ENCODE measurements at places on chromosomes 7 and 10.

DNA sequence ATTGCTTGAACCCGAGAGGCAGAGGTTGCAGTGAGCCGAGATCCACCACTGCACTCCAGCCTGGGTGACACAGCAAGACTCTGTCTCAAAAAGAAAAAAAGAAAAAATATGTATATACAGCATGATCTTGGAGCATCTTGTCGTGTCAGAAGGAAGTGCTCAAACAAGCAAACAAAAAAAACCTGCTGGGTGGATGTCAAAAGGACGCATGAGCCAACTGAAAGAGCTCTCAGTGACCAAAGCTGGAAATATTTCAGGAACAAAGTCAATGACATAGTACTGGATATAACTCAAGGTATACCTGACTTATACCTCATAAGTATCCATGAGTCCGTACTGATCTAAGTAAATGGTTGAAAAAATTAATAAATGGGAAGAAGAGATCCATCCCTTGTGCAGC is 94.6 kb upstream of the ANLN start:
- DNase-seq = no peak

GRCh38 chr7:22811746-22812280 is 10.8 kb downstream of the TOMM7 start:
- DNase-seq = no peak

- DNase-seq = no peak
Observed at GRCh38 chr7:28729727-28730126, 228.4 kb downstream of the TRIL start.

DNA sequence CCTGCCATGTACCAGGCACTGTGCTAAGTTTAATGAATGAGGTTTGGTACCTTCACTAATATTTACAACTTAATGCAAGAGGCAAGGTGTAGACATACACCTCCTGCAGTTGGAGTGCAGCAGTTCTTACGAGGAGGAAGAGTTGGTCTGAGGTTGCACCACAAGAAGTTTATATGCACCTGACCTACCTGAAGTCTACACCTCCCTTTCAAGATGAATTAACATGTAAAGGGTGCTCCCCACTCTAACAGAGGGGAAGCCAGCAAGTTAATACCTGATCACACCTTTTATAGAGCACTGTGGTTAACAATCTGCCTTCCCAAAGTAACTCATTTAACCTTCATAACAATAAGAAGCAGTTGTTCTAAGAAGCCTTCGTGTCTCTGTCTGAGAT is 120.0 kb downstream of the LYZL1 start:
- DNase-seq = no peak

- no peak for DNase-seq
Observed at GRCh38 chr7:42070068-42070467, 166.9 kb downstream of the GLI3 start.

DNA sequence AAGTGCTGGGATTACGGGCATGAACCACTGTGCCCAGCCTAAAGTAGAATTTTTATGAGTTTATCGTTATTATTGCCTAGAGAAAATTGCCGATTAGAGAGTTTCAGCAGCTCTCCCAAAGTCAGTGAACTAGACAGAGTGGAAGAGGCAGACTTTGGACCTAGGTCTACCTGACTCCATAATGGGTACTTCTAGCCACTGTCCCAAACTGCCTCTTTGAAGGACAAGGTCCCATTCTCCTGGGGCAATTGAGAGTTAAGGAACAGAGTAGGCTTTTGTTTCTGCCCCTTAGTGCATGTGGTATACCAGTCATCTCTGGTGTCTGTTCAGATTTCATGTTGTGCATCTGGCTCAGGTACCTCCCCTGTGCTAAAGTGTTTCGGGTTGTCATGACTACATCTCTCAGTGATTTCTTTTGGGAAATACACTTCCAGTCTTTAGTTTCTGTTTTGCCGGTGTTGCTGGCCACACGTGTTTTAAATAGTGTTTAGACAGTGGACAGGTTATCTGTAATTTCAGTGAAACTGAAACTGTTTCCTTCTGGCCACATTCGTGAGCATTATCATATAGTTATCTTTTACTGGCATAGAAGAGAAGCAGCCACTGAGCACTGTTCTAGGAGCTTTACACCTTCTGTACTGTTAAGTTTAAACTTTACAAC is 4.7 kb downstream of the TMEM236 start:
- no peak for DNase-seq

DNA sequence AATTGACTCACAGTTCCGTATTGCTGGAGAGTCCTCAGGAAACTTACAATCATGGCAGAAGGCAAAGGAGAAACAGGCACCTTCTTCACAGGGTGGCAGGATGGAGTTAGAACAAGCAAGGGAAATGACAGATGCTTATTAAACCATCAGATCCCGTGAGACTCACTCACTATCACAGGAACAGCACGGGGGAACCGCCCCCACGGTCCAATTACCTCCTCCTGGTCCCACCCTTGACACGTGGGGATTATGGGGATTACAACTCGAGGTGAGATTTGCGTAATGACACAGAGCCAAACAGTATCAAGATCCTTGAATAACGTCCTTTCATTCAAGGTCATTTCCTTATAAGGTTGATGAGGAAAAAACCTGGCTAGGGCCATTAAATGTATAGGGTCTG is 176.6 kb downstream of the TPK1 start:
- no peak for DNase-seq

- peak; percentile 38 for DNase-seq
Observed at GRCh38 chr7:101848208-101848951, 31.0 kb downstream of the CUX1 start.

GRCh38 chr10:3856593-3856992 is 71.6 kb upstream of the KLF6 start:
- DNase-seq = no peak

GRCh38 chr10:10490581-10490980 is 527.1 kb upstream of the CELF2 start:
- DNase-seq = no peak

- DNase-seq = no peak
Observed at GRCh38 chr10:60343254-60343653, 46.4 kb downstream of the ANK3 start.

GRCh38 chr10:26857991-26858706 is 2.6 kb downstream of the ABI1 start:
- DNase-seq = no peak

- DNase-seq = no peak
Observed at GRCh38 chr10:106399112-106399511, 765.4 kb downstream of the SORCS1 start.

DNA sequence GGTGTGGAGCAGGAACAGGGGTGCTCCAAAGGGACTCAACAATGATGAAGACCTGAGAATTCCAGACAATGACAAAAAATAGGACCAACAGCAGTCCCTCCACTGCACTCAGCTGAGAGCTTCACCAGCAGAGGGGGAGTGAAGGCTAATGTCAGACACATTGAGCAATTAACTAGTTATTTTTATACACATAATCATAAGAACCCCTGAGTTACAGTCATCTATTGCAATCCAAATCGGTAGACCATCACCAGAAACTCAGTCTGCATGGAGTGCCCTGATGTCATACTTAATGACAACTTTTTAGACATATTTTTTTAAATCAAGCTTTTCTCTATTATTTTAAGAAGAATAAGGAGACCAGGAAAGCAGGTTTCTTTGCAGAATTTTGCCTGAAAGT is 30.6 kb upstream of the IKZF1 start:
- DNase-seq = no peak

Measured in chondrocyte (in vitro differentiated cells).